ENCODE measurements at places on chromosomes 11 and 22.

- DNase-seq, result peak; percentile 97
These were observed at the start of gene CDC45 for GRCh38 chr22:19479355-19480172. CDC45 (plus strand) TSS chr22:19479920; CDS start chr22:19479969, 49 bp downstream.

GRCh38 chr22:41324821-41325528, 23.6 kb downstream of the ZC3H7B start:
- no peak for DNase-seq

DNA sequence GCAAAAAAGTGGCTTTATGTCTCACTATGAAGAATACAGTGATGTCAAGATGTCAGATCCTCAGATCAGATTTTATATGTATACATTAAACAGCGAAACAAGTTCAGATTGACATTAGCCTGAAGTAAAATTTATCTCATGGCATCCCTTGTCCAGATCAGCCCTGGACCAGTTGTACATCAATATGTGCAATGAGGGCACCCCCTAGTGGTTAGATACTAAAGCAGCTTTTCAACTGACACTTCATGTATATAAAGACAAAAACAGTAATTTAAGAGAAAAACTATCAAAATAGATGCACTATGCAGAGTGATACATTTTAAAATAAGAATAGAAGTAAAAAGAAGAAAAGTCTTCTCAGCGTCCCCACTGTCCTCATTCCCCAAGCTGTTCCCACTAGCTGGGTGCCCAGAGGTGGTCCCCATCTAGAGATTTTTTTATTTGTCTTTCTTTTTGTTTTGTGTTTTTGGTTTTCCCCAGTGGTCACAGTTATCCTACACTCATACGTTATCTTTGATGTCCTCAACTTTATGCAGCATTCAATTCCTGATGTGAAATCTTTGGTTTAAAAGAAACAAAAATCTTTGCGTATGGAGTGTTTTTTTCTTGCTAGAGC, 2193.4 kb upstream of the RAG2 start:
- peak; percentile 52 for DNase-seq

DNA sequence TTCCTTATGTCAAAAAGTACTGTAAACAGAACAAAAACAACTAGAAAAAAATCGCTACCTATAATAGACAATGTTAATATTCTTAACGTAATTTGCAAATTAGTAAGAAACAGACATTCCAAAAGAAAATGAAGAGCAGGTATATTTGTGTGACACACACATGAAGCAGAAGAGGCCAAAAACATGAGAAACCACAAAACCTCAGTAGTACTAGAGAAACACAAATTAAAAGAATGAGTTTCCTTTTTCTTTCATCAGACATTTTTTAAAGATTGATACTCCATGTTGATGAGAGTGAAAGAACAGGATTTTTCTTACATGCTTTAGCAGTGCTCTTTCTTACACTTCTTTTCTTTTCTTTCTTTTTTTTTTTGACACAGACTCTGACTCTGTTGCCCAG, 34.2 kb upstream of the PCF11 start:
- DNase-seq, result no peak

DNA sequence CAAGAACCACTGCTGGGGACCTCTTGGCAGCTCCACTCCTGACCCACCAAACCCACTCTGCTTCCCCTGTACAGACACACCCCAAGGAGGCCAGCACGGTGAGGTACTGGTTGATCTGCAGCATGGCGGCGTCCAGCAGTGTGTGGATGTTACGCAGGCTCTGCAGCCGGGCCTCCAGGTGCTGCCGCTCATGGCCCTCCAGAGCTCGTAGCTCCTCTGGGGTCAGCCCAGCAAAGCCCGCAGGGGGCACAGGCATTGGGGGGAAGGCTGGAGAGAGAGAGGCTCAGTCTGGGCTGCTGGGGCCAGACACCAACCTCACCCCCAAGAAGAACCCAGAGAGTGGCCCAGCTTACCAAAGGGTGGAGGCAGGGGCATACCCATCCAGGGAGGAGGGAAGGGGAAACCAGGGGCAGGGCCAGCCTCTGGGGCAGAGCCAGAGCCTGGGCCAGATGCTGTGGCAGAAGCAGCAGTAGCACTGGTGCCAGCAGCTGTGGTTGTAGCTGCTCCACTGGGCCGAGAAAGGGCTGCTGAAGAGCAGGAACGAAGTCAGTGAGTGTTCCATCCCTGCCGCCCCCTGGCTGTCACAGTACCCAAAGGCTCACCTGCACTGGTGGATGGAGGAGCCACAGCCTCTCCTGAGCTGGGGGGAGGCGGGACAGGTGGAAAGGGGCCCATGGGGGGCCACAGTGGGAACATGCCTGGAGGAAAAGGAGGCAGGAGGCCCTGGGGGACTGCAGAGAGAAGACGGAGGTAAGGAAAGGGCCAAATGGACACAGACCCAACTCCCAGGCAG, 4.5 kb downstream of the SYVN1 start:
- DNase-seq, result no peak

- DNase-seq, result no peak
These were observed 28.6 kb downstream of the USH1C start for GRCh38 chr11:17515443-17516176.

- no peak for DNase-seq
These were observed 27.3 kb upstream of the FGF19 start for GRCh38 chr11:69731110-69731509.

- no peak for DNase-seq
These were observed 35.6 kb downstream of the PC start for GRCh38 chr11:66922551-66922950.

GRCh38 chr22:40391417-40391816, 21.0 kb downstream of the SGSM3 start:
- DNase-seq, result no peak

- no peak for DNase-seq
These were observed 602 bp downstream of the NAT10 start for GRCh38 chr11:34105957-34106504.

- DNase-seq, result no peak
These were observed 496 bp downstream of the EHBP1L1 start for GRCh38 chr11:65576232-65576866.

DNA sequence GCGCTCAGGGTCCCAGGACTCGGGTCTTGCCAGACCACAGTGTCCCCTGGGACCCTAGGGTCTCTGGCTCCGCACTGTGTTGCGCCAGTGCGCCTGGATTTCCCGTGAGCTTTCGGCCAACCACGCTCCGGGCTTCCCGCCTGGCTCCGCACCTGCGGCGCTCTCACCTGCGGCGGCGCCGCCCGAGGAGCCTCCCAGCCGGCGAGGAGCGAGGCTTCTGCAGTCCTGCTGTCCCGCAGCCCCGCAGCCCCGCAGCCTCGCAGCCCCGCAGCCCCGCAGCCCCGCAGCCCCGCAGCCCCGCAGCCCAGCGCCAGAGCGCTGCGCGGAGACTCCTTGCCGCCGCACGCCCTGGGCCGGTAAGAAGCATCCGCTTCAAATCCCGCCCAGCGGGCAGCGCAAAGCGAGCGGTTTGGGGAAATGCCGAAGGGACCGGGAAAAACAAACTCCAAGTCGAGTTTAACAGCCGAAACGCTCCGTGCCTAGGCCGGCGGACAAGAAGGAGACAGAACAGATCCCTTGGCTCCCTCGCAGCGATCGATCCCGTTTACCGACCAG, 939 bp downstream of the ALX4 start:
- DNase-seq, result no peak

GRCh38 chr22:33465554-33465953, 407.4 kb upstream of the SYN3 start:
- DNase-seq, result no peak
